WTC11 (cell line): ENCODE measurements at places on chromosomes 2 and 18.

DNA sequence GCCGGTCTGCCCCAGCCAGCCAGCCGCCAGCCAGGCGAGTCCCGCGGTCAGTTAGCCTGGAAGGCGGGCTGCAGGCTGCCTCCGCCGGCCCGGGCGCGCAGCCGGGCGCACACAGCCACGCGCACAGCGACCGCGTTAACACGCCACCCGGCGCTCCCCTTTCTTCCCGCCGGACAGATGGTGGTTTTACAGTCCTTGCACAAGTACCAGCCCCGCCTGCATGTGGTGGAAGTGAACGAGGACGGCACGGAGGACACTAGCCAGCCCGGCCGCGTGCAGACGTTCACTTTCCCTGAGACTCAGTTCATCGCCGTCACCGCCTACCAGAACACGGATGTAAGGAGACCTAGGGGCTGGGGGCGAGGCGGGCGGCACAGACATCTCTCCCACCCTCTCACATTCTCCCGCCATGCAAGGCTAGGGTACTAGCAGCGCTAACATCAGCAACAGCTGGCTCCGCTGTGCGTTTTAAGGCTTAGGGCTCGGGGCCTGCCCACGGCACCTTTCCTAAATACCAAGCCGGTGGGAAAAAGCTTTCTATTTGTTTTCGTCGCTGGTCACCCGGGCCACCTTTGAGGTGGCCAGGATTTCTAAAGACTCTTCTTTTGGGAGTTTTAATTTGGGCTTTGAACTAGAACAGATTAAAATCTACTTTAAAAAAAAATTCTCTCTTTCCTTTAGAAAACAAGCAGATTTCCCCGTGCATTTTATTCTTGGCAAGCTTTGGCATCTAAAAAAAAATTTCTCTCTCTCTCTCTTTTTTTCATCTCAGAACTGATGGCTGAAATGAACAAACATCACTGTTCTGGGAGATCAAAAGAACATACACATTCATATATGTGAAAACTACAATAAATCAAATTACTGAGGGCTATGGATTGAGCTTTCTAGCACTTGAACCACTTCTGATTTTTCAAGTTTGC lies 2.9 kb downstream of the TBR1 start:
- DNase-seq: peak; percentile 65

GRCh38 chr2:2107627-2108026 lies 223.4 kb downstream of the MYT1L start:
- DNase-seq: no peak

DNA sequence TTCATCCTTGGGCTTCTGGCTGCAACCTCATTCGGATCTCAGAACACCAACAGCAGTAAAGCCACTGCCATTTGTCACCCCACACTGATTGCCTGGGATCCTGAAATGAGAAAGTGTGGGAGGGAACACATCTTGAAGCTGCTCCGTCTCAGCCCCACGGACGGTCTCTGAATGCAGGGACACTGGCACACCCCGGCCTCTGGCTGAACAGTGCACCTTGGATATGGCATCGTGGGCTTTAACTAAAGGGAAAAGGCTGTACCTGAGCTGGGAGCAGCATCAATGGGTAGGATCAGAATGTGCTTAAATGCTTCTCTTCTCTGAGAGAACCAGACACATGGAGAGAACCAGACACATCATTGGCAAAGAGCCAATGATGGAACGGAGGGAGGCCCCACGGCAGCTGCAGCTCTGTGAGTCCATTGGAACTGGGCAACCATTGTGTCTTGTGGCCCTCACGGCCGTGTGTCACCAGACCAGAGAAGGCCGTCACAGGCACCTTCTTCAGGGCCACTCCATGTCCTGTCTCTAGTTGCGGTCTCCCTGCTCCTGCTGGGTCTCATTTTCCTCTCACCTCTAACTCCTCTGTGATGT lies 193.4 kb upstream of the MYT1L start:
- DNase-seq: no peak

DNA sequence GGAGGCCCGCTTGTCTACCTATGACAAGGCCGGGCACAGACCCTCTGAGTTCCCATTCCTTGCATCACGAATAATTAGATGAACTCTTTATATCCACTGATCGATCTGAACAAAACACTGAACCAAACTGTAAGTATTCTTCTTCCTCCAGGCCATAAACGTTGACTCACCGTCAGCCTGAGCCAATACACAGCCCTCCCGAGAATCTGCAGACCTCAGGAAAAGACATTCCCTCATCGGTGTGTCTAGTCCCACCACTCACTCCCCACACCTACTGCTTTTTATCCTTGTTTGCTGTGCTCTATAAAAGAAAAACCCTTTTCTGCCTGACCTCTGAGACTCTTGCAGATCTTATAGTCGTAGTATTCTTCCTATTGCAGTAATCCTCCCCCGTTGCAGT lies 41.0 kb downstream of the TMEM87B start:
- DNase-seq: no peak

GRCh38 chr18:9612215-9612830 lies 2.0 kb downstream of the PPP4R1 start:
- DNase-seq: no peak

DNA sequence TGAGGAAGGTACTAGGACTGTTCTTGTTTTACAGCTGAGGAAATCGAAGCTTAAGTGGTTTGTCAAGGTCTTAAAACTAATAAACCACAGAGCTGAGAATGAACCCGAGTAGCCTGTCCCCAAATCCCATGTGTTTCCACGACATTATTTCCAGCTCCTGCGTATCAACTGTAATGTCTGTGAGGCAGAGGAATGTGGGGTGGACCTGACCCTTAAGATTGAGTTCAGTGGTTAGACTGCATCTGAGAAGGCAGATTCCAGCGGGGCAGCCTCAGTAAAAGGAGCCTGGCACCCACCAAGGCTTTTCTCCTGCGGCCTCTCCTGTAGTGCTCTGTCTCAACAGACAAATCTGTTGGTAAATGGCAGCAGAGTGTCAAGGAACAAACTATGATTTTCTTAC lies 81.9 kb upstream of the TMEM178A start:
- no peak for DNase-seq

DNA sequence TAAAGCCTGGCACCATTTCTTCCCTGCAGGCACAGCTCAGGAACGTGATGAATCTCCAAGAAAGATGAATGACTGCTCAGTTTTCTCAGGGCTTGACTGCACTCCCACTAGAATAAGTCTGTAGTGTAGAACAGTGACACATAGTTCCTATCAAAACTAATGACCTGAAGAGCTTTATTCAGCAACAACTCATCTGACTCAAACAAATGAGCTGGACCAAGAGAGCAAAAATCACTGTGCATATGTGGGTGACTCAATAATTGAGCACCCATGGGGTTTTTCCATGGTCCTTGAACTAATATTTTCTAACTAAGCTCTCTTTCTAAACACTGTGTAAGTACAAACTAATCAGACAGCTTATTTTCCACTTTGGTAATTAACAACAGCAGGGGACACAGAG lies 61.1 kb upstream of the XDH start:
- no peak for DNase-seq

GRCh38 chr2:100976061-100976460 lies 26.0 kb upstream of the RPL31 start:
- DNase-seq: no peak
